ENCODE measurements at places on chromosomes 5 and 9.

- no peak for DNase-seq
Observed at GRCh38 chr5:966941-967340, 41.7 kb upstream of the NKD2 start.

DNA sequence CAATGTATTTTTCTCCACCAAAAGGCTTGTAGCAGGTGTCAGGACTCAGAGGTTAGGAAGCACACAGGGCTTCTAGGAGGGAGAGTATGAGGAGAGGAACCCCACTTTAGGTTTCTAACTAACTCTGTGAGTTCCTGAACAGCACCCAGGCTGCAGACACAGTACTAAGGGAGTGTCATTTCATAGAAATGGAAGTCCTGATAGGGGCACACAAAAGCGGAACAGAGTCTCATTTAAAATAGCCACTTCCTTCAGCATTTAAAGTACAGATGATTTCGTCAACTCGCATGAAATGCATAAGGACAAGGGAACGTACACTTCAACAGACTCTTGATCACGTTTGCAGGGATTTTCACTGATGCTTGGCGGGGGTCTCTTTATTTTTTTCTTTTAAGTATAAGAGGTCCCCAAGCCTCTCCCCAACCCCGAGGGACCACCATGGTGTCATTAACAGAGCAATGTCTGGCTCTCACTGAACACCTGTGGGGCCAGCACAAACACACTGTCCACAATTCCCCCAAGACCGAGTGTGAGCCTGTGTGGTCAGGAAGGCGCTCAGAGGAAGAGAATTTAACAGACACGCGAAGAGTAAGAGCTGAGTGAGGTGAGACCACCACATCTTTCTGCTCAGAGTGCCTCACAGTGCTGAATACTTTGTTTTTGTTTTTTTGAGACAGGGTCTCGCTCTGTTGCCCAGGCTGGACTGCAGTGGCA lies 82.3 kb downstream of the SECISBP2 start:
- DNase-seq: no peak

DNA sequence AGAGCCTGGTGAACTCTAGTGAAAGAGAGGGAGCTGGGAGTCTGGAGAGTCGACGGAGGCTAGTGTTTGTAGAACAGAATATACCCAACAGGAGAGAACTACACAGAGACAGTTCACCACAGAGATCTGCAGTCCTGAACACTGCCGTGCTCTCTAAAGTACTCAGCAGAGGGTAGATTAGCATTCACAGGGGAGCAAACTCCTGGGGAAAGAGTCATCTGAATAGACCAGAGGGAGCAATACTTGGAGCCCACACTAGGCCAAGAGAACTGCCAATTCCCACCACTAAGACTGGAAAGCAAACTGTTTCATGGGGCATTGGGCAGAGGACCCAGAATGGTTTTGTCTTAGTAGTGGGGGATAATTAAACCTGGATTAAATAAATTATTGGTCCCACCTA lies 235.6 kb downstream of the EDIL3 start:
- DNase-seq: no peak

DNA sequence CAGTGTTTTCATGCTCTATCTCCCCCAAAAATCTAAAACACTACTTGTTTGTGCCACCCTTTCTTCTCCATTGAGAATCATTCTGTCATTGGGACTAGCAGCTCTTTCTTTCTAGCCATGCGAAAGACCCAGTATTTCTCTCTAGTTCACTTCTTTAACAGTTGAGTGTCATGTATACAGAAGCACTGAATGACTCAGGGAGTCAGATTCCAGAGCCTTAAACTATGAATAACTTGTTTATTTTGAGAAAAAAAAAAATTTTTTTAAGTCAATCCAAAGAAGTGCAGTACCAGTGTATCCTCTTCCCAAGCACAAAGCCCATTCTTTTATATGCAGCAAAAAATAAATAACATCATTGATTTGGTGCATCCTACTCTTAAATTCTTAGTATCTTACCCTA lies 415.4 kb upstream of the GRAMD2B start:
- peak; percentile 20 for DNase-seq

DNA sequence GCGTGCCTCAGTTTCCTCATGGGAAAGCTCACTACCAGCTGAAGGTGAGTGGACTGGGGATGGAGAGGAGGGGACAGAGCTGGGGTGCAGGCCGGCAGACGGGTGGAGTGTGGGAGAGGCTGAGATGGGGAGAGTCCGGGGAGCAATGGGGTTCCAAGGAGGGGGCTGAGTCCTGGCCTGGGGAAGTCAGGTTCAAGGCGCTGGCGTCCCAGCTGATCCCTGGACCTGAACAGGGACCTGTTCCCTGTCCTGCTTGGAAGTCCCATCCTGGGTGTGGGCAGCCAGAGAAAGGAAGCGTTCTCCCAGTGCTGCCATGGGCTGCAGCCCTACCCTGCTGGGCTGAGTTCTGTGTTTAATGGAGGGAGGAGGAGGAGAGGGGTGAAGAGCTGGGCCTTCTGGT lies 60.9 kb upstream of the GNE start:
- no peak for DNase-seq

DNA sequence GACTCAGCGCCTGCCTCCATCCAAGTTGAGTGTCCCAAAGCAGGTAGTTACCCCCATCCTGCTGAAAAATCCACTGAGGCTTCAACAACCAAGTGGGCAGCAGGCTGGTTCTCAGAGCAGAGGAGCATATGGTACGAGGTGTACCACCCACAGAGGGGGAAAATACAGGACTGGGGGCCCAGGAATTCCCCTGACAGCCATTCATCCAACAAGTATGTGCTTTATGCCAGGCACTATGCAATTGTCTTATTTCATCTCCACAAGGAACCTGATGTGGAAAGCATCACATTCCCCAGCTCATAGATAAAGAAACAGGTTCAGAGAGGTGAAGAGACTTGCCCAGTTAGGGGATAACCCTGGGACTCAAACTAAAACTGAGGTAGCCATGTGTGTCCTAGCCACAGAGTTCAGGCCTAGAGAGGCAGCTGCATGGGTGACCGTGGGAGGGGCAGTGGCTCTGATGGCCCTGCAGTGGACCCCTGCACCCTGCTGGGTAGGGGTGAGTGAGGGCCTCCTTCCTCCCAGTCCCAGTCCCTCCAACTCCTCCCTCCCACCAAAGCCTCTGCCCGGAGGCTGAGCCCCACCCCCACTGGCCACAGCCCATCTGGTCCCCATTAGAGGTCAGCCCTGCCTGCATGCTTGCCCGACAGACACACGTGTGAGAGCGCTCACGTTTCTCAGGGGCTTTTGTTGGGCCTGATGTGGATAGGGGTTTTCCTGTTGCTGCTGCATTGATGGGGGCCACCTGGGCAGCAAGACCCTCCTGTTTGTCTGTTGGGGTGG lies 11.5 kb downstream of the PDLIM4 start:
- DNase-seq: peak; percentile 23

- peak; percentile 70 for DNase-seq
Observed at GRCh38 chr5:83721953-83722901, 1.6 kb upstream of the HAPLN1 start.

DNA sequence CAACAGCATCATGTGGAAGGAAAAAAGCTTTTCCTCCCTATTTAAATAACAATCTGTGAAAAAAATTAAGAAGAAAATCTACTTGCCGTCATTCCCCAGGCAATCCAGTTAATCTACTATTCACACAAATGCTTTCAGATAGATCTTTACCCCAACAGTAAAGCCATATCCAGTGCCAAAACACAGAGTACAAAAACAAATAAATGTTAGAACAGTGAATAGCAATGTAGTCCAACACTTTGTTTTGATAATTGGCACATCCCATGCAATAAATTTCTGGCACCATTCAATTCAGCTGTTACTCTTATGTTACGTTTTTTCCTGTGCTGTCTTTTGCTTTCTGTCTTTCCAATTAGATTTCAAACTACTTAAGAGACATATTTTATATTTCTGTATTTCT lies 2245.5 kb upstream of the WWC1 start:
- no peak for DNase-seq

Measured in fibroblast of pulmonary artery (primary cell).